Purkinje cell (primary cell): ENCODE measurements at places on chromosomes 7 and 10. TPM values are rescaled to one million over a fixed set of nuclear protein-coding genes. Genes with fewer than 3 reads are reported as not detected.

The CRYGN gene
- not detected in 2 replicates for polyA plus RNA-seq

The ZRANB1 gene
- 5.4 and 9.2 TPM in 2 replicates for polyA plus RNA-seq

The SFXN3 gene
- 4.8 and 6.0 TPM in 2 replicates for polyA plus RNA-seq

The ZNF398 gene
- polyA plus RNA-seq, result 2.0 and 2.2 TPM in 2 replicates

The KCNMA1 gene
- polyA plus RNA-seq, result 500 and 503 TPM in 2 replicates
